Spinal cord (tissue), 10 donors: ENCODE measurements at places on chromosomes 4 and X.

GRCh38 chrX:87236830-87237440 lies 280.7 kb upstream of the KLHL4 start:
- no peak for DNase-seq

- peak; percentile 75 for DNase-seq
These were observed 248.1 kb downstream of the C4orf33 start for GRCh38 chr4:129344058-129344457.

DNA sequence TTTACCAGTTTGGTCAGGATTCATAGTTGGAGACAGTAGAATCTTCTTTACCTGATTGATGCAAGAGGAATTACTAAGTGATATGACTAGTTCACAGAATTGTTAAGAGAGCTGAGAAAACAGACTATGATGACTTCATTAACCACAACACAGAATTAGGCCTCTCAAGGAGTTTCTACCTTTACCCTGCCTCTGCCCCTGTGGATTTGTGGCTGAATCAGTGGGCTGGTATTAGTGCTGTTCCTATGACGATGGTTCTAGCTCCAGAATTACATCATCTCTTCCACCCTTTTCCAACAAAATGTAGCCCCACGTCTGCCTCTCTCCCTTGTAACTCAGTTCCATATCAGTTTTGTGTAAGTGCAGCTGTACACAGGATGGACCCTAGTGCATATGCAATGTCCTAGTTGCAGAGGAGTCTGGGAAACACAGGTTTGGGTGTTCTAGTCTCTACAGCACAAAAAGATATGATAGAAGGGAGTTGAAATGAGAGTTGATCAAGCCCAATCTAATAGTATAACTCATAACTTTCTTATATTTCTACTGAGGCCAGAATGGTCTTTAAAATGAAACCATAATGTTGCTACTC lies 99.3 kb downstream of the ANXA5 start:
- no peak for DNase-seq

DNA sequence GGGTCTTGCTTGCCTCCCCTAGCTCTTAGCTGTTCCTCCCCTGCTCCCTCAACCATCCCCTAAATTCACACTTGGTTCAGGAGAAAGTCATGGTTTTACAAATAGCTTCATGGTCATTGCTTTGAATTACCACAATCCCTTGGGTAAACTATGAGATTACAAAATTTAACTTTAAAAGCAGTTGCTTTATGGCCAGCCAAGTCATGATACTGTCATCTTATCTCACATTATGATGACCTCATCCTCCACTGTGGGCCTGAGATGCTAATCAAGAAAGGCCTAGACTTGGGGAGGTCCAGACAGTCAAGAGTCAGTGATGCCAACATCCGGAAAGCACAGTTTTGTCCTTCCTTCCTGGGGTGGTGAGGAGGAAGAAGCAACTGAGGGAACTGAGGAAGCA lies 10.5 kb upstream of the FGF16 start:
- DNase-seq, result no peak

- DNase-seq, result peak; percentile 5
These were observed 131.7 kb upstream of the FAM47B start for GRCh38 chrX:34810916-34811315.

- DNase-seq, result no peak
These were observed 52.9 kb upstream of the VEGFC start for GRCh38 chr4:176845636-176846035.

DNA sequence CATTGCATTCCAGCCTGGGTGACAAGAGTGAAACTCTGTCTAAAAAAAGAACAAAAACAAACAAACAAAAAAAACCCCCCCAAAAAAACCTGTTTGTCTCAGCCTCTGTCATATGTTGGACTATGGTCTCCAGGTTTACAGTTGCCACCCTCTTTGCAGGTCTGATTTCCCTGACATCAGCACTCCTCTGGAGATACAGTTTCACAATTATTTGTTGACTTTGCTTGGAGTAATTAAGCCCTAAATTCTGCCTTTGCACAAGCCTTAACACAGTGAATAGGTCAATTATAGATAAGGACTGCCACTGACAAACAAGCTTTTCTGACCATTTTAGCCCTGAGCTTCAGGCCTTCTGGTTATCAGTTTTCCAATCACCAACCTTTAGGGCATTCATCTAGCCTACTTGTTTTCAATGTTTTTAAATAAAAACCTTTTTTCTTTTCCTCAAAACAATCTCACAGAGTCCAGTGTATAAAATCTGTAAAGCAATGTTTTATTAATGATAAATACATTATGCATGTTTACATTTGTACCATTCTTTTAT lies 20.4 kb upstream of the MAPK10 start:
- DNase-seq, result no peak

GRCh38 chr4:15990570-15991285 lies 27.8 kb upstream of the FGFBP2 start:
- no peak for DNase-seq

DNA sequence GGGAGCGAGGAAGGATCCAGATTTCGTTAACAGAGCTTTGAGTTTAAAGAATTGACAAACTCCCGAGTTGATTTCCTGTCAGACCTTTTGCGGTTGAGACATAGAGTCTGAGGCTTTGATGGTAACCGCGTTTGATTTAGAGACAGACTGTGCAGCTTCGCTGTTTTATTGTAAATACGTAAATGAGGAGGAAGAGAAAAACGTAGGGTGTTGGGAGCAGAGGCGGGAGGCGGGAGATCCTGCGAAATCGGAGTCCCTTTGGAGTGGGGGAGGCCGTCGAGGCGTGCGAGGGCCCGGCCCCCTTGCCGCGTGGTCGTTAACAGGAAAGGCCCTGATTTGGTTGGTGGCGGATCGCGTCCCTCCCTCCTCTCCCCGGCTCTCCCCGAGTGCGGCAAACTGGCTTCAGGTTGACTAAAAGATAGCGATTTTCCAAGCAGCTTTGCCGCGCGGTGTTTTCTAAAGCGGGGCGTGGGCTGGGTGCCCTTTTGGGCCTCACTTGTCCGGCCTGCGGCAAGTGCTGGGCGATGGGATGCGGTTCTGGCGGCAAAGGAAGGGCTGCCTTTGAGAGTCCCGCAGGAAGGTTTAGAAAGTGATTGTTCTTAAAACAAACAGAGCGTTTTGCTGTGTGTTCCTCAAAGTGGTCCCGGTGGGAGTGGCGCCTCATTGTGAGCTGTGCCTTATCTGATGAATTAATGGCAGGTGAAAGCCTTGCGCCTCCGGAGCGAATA lies 857 bp downstream of the SCML1 start:
- DNase-seq, result no peak

DNA sequence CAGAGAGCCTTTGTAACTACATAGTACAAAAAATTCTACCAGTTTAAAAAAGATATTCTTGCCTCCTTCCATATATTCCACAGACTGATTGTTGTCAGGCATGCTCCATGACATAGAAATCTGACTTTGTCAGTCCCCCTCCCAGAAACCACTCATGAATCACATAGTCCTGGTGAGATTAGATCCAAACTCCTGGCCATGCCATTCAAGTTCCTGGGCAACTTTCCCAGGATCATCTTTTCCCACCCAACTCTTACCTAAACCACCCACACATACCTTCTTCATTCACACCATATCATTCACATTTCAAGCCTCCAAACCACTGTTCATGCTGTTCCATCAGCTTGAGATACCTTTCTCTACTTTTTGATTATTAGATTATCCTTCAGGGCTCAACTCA lies 46.4 kb downstream of the SLC16A2 start:
- no peak for DNase-seq

DNA sequence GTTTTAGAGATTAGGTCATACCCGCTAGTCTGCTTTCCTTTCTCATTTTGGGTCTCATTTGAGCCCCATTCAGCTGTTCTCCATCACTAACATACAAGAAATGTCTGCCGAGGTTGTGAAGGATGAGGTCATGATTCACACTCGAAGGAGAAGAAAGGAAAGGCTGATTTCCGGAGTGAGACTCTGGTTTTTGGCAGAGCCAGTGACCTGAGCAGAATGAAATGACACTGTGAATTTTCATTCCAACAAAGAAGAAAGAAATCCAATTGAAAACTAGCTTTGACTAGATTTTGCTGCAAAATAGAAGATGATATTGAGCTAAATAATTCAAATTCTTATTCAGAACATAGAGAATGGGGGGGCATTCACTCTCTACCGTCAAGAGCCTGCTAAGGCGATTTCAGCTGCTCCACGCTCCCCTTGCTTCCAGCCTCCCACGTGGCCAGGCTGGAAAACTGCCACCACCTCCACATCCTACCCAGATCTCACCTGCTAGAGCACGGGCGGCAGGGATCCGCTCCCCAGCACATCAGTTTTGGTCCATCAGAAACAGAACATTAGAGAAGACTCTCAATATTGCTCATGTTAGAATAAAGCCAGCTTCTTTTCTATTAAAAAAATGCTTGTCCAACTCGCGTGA lies 39.0 kb downstream of the F11 start:
- peak; percentile 48 for DNase-seq
